ENCODE measurements at places on chromosomes 6 and 20.

DNA sequence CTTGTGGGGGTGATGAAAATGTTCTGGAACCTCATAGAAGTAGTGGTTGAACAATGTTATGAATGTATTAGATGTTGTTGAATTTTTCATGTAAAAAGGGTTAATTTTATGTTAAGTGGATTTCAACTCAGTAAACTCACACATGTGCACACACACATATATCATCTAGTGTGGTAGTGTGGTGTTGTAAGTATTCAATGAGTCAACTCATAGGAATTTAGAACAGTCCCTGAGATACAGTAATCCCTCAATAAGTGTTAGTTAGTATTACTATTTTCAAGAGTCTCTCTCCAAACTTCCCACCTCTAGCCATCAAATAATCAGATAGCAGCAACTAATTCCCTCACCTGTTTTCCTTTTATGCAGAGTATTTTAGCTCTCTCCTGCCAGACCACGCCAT is 563.1 kb upstream of the JARID2 start:
- DNase-seq = no peak

GRCh38 chr6:160379466-160379865 is 31.3 kb downstream of the SLC22A3 start:
- DNase-seq = no peak

DNA sequence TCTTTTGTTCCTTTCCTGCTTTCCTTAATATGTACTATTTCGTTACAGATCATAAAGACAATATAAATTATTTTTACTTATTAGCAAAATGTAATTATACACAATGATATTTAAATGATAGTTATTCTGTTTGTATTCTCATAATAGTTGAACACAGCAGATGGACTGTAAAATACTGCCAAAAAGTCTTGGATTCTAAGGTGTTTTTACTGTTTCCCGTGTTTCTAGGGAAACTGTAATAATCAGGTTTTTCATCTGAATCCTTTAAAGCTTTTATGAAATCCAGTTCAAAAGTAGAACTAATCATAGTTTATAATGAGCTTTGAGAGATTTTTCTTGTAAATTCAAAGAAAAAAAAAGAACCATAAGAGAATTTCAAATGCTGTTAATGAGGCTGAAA is 148.4 kb downstream of the GRIK2 start:
- DNase-seq = no peak

GRCh38 chr20:54555150-54555549 is 79.8 kb downstream of the DOK5 start:
- no peak for DNase-seq
